ENCODE measurements at places on chromosomes 2 and 18.

GRCh38 chr18:44119607-44120006 lies 561.1 kb upstream of the SETBP1 start:
- DNase-seq, result no peak

- no peak for DNase-seq
Measured at GRCh38 chr2:233819884-233820773, 34.2 kb downstream of the HJURP start.

DNA sequence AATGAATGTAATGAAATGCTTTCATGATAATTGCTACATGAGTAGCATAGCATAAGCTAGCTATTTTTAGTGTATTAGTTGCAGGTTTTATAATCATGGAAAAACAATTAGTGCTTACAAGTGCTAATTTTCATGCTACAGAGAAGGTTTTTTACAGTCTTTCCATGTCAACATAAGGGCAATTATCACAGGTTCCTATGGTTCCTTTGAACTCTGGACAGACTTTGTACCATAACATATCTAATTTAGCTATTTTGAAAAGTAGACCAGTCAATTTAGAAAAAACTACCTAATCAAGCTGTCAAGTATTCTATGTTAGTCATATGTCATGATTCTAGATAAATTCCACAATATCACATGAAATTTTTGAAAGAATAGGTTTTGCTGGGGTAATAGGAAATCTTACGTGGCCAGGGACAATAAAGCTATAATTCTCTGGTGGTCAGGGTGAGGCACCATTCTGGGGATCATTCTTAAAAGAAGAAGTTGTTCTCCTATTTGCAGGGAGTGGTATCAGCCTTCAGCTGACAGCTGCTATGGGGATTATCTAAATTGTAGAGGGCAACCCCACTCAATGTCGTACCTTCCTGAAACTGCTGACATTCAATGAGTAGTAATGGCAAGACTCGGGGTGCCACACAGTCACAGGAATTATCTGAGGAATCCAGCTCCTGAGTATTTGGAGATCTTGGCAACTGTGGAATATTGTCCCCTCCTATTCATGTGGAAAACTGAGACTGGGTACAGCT lies 724.0 kb upstream of the LINC00305 start:
- no peak for DNase-seq

DNA sequence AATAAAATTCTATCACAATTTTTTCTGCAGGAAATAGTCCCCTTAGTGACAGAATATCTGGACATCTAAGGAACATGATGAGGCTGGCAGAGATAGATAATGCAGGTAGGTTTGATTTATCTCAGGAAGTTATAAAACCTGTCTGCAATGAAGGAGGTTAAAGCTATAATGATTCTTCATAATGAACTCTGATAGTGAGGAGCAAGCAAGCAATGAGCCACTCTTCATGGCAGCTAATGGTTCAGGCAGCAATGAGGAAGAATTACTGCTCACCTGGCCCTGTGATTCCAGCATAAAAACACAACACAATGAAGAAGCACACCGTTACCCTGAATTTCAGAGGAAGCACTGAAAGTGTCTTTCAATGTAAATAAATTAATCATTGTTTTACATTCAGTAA lies 599.6 kb upstream of the PKDCC start:
- no peak for DNase-seq

DNA sequence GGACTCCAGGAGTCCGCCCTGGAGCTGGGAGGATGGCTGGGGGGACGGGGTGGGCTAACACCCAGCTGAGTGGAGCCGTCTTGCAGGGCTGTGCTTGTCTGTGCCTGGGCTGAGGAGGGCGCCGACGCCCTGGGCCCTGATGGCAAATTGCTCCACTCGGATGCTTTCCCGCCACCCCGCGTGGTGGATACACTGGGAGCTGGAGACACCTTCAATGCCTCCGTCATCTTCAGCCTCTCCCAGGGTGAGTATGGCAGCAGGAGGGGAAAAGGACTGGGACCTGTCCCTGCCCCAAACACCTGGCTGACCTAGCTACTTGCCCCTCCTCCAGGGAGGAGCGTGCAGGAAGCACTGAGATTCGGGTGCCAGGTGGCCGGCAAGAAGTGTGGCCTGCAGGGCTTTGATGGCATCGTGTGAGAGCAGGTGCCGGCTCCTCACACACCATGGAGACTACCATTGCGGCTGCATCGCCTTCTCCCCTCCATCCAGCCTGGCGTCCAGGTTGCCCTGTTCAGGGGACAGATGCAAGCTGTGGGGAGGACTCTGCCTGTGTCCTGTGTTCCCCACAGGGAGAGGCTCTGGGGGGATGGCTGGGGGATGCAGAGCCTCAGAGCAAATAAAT lies 12.9 kb downstream of the KHK start:
- DNase-seq, result no peak

- DNase-seq, result no peak
Measured at GRCh38 chr2:191171708-191172355, 21.0 kb upstream of the STAT4 start.

DNA sequence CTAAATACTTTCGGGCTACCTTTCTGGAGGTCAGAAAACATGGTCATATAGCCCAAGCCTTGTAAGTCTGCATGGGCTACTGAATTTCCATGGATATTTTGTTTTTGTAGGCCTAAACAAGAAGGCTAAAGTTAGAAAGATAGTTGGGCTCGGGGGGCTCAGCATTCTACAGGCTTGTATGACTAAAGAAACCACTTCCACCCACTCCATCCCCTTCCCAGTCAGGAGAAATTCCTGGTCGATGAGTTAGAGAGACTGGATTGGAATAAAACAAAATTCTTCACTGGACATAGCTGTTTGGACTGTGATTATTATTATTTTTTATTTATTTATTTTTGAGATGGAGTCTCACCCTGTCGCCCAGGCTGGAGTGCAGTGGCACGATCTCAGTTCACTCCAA lies 539.4 kb upstream of the TNP1 start:
- DNase-seq, result no peak

Measured in stimulated activated CD4-positive, alpha-beta T cell treated with anti-CD3 and anti-CD28 coated beads, Interleukin-4, amount 100 ng/mL, for 48 hours (primary cell).